ENCODE measurements at places on chromosomes 2 and 18. TPM values are rescaled to one million over a fixed set of nuclear protein-coding genes. Genes with fewer than 3 reads are reported as not detected.

PTPRM gene
- 4.7 TPM for total RNA-seq

RAB6C gene
- total RNA-seq, result not detected

CRYGD gene
- not detected for total RNA-seq

CHRND gene
- not detected for total RNA-seq

Measured in hair follicular keratinocyte (primary cell).